ENCODE measurements at places on chromosomes 3 and 15. TPM values are rescaled to one million over a fixed set of nuclear protein-coding genes. Genes with fewer than 3 reads are reported as not detected.
A peak's percentile ranks its signal among the peaks of the same experiment; 100 is the strongest.

DNA sequence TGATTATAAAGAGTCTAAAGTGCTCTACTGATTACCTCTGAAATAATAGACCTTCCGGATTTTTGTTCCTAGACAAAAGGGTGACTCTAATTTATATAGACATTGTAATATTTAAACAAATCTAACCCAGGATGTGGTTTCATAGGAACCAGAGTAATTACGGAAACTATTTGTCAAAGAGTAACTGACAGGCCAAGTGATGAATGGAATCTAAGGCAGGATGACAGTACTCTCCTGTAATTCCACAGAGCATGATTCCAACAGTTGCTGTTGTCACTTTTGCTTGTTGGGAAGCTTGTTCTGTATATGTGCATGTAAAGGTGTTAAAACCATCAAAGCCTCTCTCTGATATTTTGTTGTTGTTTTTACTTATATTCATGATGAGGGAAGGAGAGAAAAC is 1141.0 kb downstream of the IGSF11 start:
- no peak for DNase-seq

- no peak for DNase-seq
These were observed 6.2 kb upstream of the THRB start for GRCh38 chr3:24500806-24501205.

DNA sequence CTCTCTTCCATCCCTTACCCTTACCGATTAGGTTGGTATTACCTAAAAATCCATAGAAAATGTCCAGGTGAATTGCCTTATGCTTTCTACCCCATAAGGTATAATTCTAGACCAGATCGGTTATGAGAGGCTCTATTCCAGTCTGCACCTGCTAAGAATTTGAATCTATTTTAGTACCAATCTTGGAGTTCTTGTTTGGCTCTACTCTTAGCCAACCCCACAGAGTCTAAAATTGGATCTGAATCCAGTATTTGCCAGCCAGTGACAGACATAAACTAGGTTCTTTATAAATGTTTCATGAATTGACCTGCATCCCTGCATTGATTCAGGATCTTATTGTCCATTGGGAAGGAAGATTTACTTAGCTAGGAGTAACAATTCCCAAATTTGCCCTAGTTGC is 6.5 kb downstream of the KLHL24 start:
- no peak for DNase-seq

- no peak for DNase-seq
These were observed 169.6 kb upstream of the IL12A start for GRCh38 chr3:159818997-159819500.

DNA sequence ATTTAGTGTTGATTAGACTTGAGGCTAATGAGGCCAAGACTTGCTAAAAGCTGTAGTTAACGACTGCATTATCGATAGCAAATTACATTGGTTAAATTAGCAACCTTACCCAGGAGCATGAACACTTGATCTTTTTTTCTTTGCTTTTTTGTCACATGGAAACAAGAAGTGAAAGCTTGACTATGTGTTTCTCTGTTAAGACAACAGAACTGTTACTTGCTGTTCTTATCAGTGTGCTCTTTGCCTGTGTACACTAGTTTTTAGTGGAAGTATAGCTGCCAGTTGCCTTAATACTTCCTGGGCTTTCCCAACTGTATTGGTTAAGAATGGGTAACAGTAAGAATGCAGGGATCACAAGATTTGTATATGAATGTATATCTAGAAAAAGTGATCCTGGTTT is 625.5 kb downstream of the NAALADL2 start:
- DNase-seq = no peak

DNA sequence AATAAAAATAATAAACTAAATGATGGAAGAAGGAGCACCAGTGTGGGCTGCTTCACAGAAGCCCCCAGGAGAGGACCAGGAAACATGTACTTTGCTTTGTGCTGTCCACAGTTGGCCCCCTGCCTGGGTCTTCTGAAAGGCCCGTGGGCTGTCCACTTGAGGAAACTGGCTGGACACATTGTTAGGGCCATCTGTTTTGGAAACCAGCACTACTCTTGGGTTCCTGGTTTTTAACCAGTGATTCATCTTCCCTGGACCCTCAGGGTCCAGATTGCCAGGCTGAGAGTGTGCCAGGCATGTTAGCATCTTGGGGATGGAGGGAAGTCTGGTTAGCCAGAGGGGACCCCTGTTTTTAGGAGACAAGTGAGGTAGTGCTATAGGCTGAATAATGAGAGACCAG is 297.2 kb upstream of the C2CD4B start:
- DNase-seq = no peak

The CD276 gene
- total RNA-seq = 158 TPM

GRCh38 chr3:54999159-54999558 is 71.3 kb upstream of the LRTM1 start:
- peak; percentile 89 for DNase-seq

GRCh38 chr3:195825857-195826804 is 14.4 kb upstream of the MUC4 start:
- no peak for DNase-seq

GRCh38 chr3:123743121-123743520 is 141.0 kb downstream of the MYLK start:
- DNase-seq = no peak

The IL17RC gene
- total RNA-seq = 50.6 TPM

DNA sequence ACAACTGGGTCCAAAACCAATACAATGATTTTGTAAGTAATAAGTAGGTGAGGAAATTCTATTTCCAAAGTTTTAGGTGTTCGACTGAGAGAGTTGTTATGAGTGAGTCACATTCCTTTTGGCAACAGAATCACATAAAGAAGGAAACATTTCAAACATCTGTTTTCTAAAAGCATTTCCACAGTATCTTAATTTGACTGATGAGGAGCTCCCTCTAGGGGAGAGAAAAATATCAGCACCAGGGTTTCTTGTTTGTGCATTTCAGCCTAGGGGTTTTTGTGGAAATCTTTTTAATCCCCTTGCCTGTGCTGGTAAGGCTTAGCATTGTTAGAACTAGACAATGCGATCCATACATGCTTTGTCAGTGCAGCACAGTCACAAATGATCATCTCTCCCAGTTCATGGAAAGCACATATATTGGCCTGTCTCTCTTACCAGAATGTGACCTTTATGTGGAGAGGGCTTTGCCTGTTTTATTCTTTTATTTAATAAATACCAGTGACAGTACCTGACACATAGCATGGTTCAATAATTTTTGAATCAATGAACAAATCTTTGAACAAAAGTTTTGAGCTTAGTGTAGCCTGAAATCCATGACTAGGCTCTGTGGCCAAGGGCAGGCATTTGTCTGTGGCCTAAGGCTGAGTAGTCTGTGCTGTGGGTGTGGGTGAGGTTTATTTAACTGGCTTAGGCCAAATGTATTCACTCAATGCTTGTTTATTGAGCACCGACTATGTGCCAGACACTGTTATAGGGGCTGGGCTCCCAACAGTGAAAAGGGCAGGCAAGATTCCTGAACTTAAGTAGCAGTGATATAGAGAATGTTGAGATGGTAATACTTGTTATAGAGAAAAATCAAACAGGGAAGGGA is 21.1 kb upstream of the IQCF6 start:
- DNase-seq = peak; percentile 66

The RFX7 gene
- total RNA-seq = 2.9 TPM

The CELF6 gene
- total RNA-seq = not detected

The CELSR3 gene
- total RNA-seq = 5.8 TPM

The TGM5 gene
- 0.14 TPM for total RNA-seq

The ADGRG7 gene
- not detected for total RNA-seq

GRCh38 chr3:122168044-122168443 is 15.4 kb upstream of the CASR start:
- DNase-seq = no peak

GRCh38 chr15:59548501-59549226 is 62.9 kb upstream of the GCNT3 start:
- DNase-seq = no peak

- no peak for DNase-seq
These were observed 101.1 kb downstream of the RPLP1 start for GRCh38 chr15:69553686-69554085.

The SST gene
- total RNA-seq = not detected

The ILDR1 gene
- not detected for total RNA-seq

DNA sequence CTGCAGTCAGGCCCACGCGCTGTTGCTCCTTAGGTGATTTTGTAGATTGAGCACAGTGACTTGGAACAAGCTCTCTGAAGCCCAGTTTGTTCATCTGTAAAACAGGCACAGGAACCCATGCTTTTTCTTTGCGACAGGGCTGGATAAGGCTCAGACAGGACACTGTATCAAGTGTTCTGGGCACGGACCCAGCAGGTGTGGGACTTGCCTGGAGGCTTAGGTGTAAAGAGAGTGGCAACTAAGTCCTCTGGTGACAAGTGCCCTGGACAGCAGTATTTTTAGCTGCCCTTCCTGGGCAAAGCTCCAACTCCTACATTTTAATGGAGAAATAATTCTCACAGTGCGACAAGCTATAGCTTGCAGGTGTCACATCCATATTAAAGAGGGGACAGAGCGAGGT is 32.2 kb downstream of the CD276 start:
- no peak for DNase-seq

- no peak for DNase-seq
These were observed 8.4 kb upstream of the MINDY2 start for GRCh38 chr15:58762731-58763130.

DNA sequence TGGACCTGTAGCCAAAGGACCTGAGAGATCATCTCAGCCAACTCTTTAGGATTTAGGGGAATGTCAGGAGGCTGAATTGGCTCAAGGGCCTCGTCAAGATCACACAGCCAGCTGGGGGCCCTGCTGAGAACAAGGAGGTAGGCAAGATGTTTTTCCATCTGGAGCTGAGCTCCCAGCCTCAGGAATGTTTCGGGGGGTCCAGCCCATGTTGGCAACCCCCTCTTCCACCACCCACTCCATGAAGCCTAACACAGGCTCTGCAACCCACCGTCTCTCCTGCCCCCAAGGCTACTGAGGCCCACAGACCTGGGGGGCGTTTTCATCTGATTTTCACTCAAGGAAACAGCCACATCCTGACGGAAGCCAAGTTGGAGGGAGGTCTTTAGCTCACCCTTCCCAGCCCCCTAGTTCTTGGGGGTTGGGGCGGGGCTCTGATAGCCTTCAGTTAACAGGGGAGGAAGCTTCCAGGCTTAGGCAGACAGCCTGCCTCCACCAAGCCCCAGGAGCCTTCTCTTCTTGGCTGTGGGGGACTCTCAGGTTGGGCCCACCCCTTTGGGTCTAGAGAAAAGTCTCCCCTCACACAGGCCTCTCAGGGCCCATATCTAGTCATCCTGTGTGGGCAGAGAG is 48.8 kb downstream of the EPHB3 start:
- DNase-seq = no peak

DNA sequence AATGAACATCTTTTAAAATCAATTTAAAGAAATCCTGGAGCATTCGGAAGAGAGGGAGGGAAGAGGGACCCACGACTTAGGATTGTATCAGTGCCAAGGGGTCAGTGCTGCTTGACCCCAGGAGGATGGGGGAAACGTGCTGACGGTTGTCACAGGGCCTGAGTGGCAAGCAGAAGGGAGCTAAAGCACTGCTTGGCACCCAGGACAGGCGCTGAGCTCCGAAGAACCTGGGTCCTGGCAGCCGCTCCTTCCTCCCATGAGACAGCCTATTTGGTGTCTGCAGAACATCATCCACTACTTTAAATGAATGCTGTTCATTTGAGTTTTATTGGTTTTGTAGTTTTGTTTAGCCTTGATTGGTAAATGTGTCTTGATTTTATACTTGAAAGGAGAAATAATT is 54.5 kb downstream of the RGMA start:
- DNase-seq = no peak

The AGTR1 gene
- total RNA-seq = not detected

GRCh38 chr3:48565591-48566400 is 2.2 kb upstream of the UCN2 start:
- peak; percentile 88 for DNase-seq

The PPP1R2 gene
- total RNA-seq = 61.4 TPM

The SUSD5 gene
- total RNA-seq = 11.6 TPM

DNA sequence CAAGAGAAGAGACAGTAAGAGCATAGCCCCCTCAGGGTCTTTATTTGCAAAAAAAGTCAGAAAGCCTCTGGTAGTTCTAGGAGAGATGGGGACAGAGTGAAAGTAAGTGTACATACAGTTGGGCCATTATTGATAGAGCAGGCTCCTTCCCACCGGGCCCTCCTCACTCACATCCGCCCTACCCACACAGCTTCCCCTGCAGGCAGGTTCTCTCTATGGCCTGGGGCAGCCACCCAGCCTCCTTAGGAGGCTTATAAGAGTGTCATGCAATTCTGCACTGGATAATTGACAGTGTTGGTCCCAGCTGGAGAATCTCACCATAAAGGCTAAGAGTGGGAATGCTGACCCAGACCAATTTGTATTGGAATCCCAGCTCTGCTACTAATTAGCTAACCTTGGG is 49.5 kb downstream of the SLC30A4 start:
- DNase-seq = no peak

DNA sequence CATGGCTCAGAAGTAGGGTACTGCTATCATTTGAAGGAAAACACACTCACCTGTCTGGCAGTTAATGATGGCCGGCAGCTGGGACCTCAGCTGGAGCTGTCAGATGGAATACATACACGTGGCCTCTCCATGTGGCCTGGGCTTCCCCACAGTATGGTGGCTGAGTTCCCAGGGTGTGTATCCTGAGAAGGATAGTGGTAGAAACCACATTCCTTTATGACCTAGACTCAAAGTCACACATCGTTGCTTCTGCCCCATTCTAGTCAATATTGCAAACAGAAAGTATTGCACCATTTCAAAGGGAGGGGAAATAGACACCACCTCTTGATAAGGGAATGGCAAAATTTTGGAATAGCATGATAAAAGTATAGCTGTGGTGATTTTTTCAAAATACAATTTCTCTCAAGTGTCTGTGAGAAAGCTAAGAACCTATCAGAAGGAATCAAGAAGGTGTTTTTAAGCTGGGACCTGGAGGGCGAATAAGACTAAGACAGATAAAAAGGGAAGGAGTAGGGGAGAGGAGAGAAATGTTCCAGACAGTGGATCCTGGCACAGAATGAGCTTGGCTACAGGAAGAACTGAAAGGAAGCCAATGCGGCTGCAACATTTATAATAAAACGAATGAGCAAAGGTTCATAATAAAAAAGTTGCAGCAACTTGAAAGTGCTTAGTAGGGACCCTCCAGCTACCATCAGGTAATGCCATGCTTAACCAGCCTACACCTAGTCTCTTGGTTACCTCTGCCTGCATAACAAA is 40.1 kb upstream of the GALNT15 start:
- no peak for DNase-seq

DNA sequence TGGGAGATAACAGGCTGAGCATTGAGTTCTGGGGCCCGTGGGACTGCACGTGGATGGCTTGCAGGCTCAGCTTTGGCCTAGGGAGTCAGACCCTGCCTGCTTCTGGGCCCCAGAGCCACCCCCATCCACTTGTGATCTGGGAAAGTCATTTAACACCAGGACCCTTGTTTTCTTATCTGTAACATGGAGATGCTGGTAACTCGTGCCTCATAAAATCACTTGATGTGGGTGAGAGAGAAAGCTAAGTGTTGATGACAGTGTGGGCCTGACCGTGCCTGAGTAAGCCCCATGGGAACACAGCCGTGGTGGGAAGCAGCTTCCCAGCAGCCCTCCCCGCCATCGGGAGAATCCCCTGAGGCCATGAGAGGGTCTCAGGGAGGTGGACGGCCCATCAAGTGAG is 378.1 kb downstream of the GABRB3 start:
- DNase-seq = no peak

Data from A172 (cell line).